Vagina (tissue), 2 donors: ENCODE measurements at places on chromosomes 16 and 17.

DNA sequence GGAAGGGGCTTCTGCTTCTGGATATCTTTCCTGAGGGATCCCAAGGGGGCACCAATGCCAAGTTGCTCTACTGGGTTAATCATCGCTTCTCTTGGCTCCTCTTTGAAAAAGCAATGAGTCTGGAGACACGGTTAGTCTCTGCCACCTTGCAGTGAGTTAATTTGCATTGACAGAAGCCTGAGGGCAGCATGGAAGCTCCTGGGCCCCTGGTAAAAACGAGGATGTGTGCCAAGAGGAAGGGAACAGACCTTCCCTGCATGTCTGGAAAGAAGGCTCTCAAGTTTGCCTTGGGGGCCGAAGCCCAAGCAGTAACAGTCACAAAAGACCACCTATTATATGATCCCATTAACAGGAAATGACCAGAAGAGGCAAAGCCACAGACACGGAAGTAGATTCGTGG lies 86.7 kb downstream of the IRX5 start:
- DNase-seq, result no peak

- DNase-seq, result no peak
Measured at GRCh38 chr16:1333149-1333812, at the start of gene BAIAP3. BAIAP3 (plus strand) TSS chr16:1333645; CDS start chr16:1338550, 4,905 bp downstream.

DNA sequence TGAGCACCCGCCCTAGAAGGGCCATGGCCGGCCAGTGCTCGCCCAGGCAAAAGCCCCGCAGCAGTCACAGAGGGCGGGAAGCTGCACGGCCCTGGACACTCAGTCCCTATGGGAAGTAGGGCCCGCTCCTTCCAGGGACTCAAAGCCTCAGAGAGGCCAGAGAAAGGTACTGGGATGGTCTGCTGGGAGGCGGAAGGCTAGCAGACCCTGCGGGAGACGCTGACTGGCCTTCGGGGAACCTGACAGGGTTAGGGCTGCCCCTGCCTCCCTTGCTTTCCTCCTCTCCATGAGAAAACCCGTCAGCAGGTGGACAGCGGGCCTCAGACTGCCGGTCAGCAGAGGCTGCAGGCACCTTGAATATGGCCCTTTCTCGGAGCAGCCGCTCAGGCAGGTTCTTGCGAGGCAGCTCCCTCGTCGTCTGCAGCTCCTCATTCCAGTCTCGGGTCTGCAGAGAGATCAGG lies 11.5 kb downstream of the CLUH start:
- DNase-seq, result no peak

- DNase-seq, result no peak
Measured at GRCh38 chr16:59459806-59460205, 725.7 kb upstream of the GOT2 start.

DNA sequence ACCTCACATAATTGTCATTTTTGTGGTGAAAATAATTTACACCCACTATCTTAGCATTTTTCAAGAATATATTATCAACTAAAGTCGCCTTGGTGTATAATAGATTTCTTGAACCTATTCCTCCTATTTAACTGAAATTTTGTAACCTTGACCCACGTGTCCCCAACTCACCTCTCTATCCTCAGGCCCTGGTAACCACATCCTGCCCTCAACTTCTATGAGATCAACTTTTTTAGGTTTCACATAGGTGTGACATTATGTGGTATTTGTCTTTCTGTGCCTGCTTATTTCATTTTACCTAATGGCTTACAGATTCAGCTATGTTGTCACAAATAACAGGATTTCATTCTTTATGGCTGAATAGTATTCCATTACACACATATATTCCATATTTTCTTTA lies 73.0 kb upstream of the CNTNAP4 start:
- DNase-seq, result no peak

DNA sequence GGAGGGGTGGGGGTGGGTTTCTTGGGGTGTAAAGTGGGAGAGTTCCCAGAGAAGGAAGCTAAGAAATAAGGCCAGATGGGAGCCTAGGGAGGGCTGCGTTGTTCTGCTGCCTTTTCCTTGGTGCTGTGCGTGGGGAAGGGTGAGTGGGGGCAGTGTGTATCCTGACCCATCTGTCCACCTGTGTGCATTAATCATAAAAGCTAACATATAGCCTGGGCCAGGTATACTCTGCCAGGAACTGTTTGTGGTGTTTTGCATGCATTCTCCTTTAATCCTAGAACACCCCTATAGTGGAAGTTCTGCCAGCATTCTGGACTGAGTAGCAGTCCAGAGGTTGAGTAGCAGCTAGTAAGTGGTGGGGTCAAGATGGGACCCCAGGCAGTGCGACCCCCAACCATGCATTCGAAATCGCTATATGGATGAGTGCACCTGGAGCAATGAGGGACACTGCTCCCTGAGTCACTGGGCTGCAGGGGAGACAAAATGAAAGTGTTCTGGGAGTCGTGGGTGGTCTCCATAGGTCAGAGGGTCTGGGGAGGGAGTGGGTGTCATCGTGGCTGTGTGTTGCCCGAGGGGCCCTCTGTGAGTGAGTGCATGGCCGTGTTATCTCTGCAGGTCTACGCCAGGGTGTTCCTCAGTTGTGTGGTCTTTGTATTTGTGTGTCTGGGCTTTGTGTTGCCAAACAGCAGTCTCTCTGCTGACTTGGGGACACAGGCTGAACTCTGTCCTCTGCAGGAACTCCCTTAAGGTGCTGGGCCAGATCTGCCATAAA lies 1.3 kb downstream of the ERBB2 start:
- no peak for DNase-seq

GRCh38 chr17:57861000-57861789 lies 11.4 kb upstream of the MRPS23 start:
- DNase-seq, result no peak

DNA sequence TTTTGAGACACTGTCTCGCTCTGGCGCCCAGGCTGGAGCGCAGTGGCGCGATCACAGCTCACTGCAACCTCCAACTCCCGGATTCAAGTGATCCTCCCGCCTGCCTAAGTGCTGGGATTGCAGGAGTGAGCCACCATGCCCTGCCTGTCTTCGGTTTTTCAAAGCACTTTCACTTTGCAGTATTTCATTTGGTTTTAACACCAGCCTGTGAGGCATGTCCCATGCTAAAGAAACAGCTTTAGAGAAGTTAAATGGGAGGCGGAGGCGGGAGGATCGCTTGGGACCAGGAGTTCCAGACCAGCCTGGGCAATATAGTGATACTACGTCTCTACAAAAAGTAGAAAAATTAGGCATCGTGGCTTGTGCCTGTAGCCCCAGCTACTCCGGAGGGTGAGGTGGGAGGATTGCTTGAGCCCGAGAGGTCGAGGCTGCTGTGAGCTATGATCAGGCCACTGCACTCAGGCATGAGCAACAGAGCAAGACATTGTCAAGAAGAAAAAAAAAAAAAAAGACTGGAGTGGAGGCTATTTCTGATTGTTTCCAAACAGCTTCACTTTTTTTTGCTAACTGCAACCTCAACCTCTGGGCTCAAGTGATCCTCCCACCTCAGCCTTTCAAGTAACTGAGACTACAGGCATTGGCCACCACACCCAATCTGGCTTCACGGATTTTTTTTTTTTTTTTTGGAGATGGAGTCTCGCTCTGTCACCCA lies 1.3 kb downstream of the METTL23 start:
- DNase-seq, result no peak

- DNase-seq, result no peak
Measured at GRCh38 chr17:83176623-83177583, 97.5 kb downstream of the METRNL start.

DNA sequence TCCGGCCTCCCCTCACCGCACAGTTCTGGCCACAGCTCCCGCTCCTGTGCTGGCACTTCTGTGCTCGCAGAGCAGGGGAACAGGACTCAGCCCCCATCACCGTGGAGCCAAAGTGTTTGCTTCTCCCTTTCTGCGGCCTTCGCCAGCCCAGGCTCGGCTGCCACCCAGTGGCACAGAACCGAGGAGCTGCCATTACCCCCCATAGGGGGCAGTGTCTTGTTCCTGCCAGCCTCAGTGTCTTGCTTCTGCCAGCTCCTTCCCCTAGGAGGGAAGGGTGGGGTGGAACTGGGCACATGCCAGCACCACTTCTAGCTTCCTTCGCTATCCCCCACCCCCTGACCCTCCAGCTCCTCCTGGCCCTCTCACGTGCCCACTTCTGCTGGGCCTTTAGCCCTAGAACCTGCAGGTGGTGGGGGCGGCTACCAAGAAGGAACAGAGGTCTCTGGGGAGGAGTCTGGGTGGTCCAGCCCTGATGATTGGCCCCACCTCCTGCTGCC lies 645 bp upstream of the ELMO3 start:
- no peak for DNase-seq

GRCh38 chr17:80441133-80441578 lies 26.2 kb downstream of the ENDOV start:
- DNase-seq, result no peak

GRCh38 chr17:47728214-47728877 lies 4.7 kb upstream of the TBX21 start:
- DNase-seq, result no peak

- no peak for DNase-seq
Measured at GRCh38 chr17:19513897-19514488, 19.7 kb upstream of the SLC47A1 start.

GRCh38 chr16:1152123-1152638 lies 725 bp upstream of the CACNA1H start:
- no peak for DNase-seq

- peak; percentile 6 for DNase-seq
Measured at GRCh38 chr17:37787055-37787757, 42.3 kb upstream of the HNF1B start.

DNA sequence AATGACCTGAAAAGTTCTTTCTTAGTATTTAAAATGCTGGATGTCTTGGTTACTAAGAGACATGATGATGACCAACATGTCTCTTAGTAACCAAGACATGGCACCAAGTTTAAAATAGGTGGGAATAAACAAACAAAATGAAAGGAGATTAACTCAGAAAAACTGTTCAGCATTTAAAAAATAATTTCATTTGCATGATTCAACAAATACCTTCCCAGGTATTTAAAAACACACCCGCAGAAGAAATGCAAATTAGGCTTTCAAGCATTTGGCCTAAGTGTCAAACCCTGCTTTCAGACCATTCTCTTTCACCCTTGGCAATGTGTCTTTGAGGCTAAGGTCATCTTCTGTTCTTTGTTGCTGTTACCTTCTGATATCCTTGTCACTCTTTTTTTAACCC lies 91.4 kb upstream of the CORO6 start:
- no peak for DNase-seq

DNA sequence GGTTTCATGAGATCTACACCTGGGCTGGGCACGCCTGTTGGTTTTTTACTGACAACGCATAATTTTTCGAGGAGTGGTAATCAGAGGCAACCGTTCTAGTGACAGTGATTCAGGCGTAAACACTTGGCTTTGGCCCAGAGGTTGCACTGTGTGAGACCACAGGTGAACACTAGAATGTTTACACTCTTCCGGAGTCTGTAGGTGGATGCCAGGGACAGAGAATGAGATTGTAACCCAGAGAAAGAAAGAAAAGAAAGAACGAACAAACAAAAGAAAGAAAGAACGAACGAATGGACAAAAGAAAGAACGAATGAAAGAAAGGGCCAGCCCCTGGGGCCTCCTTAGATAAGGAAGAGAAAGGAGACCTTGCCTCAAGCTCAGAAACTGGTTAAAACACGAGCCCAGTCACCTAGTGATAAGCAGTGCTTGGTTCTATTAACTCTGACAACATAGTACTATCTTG lies 113.2 kb downstream of the PRKCB start:
- DNase-seq, result no peak

DNA sequence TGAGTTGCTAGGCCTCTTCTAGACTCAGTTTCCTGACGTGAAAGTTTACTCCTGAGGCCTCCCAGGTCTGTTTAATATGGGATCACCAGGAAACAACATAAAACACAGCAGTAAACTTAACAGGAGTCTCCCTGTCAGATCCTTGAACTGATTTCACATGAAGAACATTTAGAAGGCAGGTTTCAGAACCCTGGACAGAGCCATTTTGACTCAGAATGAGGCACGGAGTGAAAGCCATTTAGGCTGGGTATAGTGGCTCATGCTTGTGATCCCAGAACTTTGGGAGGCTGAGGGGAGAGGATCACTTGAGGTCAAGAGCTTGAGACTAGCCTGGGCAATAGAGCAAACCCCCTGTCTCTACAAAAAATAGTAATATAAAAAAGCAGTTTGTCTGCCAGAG lies 289.1 kb downstream of the CA10 start:
- no peak for DNase-seq

GRCh38 chr17:82390015-82390859 lies 18.7 kb downstream of the UTS2R start:
- no peak for DNase-seq

- DNase-seq, result no peak
Measured at GRCh38 chr16:53913099-53913870, 209.3 kb downstream of the FTO start.

DNA sequence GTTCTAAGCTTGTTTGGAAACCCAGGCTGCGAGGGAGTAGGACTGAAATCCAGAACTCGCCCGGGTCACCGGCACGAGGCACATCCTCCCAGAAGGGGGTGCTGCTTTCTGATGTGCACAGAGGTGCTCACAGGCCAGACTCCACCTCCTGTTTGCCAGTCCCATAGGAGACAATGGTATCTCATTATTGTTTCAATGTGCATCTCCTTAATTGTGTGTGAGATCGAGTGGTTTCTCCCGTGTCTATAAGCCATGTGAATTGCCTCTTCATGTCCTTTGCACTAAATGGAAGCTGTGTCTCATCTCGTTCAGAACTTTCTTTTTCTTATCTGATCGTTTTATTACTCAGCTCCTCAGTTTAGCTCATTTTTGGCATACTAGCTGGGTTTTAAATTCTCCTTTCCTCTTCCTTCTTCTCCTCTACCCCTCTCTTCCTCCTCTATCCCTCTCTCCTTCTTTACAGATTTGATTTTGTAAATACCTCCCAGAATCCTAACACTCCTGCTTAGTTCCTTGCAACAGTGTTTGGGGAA lies 32.1 kb upstream of the PRKCB start:
- no peak for DNase-seq
